ENCODE measurements at places on chromosomes 16 and 17.

- peak; percentile 43 for DNase-seq
Measured at GRCh38 chr17:74567397-74567796, at the start of gene CD300H. Gene CD300H (minus strand): TSS chr17:74567509.

- no peak for DNase-seq
Measured at GRCh38 chr16:78072275-78072674, 27.2 kb upstream of the WWOX start.

DNA sequence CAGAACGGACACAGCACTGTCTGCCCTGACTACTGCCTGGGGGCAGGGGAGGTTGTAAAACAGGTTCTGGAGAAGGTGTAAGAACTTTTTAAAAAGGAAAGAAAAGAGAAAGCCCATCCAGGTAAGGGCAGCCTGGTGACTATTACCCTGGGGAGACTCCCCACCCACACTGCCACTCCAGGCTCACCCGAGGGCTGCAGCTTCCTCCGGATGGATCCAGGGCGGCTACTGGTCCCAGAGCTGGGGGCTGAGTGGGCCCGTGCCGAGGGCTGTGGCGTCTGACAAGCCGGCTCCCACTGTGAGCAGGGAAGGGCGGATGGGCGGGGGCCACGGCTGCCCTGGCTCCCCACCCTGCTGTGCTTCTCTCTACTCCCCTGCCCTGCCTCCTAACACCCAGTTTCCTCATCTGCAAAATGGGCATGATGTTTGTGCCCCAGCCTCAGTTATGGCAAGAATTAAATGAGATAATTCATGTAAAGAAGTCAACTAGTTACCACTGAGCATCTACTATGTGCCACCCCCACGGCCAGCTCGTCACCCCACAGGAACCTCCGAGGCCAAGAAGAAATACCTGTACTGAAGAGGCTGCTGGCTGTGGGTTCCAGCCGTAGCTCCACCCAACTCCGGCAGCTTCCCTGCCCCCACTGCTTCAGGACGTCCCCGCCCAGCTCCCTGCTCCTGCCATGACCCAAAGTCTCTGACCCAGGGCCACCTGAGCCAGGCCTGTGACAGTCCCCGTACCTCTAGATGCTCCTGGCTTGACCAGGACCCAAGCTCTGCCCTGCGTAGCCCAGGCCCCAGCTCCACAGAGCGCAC lies 24.2 kb downstream of the KATNB1 start:
- no peak for DNase-seq

DNA sequence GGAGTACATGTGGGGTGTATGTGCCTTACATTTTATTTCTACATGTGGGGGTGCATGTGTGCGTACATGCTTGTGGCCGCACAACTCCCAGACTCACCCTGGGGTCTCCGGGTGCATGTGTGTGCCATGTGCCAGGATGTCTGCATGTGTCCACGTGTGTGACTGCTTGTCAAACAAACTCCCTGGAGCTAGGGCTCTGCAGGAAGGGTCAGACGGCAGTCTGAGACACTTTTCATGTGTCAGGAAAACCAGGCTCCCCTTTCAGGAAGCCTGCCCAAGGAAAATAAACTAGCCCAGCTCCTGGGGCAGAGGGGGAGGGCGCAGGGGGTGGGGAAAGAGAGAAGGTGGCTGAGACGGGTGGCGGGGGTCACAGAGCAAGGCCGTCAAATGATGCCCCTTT lies 44.7 kb downstream of the FZD2 start:
- no peak for DNase-seq

DNA sequence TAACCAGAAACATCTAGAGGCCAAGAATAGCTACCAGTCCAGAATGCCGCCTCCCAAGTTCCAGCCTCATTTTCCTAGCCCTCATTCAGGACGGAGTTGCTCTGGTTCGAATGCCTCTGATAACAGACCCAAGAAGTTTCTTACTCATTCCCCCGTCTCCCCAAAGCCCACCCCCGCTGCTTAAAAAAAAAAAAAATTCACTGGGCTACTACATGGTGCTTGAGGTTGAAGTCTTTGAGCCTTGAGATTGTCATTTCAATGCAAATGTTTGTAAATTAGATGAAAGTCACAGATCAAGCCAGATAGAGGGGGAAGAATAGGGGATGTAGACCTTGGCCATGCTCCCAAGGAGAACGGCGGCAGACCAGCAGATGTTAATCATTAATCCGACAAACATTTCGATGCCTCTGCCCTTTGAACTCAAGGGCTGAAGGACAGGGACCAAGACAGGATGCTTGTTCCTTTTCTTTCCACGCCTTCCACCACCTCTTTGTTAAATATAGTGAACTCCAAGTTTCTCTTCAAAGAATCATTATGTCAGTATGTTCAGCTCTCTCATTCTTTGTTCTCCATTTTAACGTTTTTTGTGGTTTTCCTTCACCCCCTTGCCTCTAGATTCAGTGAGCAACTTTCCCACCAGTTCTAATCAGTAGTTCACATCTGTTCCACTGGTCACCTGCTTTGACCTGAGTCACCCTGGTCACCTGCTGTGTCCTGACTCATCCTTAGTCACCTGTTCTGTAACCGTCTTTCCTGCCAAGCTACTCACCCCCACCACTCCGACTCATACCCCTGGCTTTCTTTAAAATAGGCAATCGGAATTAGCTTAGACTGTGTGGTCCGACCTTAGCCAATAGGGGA lies 190.3 kb downstream of the CPPED1 start:
- peak; percentile 78 for DNase-seq

GRCh38 chr16:85550422-85550864 lies 62.7 kb upstream of the GSE1 start:
- DNase-seq, result no peak

GRCh38 chr16:56742030-56742984 lies 12.4 kb downstream of the NUP93 start:
- DNase-seq, result no peak

Measured in RPMI8226 (cell line).